ENCODE measurements at places on chromosomes 2 and 18.

DNA sequence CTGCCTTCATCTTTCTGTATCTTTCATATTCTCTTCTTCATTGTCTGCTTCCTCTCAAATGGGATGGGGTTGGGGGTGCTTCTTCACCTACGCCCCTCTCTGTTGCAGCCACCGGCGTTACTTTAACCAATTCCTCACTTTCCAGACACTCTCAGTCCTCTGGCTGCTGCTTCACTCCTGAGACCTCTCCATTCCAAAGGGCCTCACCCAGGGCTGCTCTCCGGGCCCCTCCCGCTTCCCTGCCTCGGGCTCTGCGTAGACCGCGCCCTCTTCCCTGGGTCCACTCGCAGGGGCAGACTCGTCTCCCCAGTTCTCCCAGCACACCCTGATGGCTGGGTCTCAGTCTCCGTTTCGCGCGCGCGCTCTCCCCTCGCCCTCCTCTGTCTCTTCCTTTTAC lies 926 bp downstream of the SERPINB8 start:
- no peak for DNase-seq

GRCh38 chr2:69950241-69950640 lies 11.2 kb downstream of the ASPRV1 start:
- no peak for DNase-seq

GRCh38 chr2:65402780-65403528 lies 29.4 kb downstream of the SPRED2 start:
- no peak for DNase-seq

- DNase-seq, result no peak
These were observed 2.4 kb downstream of the MRPL33 start for GRCh38 chr2:27773959-27774358.

GRCh38 chr2:57698935-57699449 lies 347.6 kb upstream of the VRK2 start:
- DNase-seq, result no peak

DNA sequence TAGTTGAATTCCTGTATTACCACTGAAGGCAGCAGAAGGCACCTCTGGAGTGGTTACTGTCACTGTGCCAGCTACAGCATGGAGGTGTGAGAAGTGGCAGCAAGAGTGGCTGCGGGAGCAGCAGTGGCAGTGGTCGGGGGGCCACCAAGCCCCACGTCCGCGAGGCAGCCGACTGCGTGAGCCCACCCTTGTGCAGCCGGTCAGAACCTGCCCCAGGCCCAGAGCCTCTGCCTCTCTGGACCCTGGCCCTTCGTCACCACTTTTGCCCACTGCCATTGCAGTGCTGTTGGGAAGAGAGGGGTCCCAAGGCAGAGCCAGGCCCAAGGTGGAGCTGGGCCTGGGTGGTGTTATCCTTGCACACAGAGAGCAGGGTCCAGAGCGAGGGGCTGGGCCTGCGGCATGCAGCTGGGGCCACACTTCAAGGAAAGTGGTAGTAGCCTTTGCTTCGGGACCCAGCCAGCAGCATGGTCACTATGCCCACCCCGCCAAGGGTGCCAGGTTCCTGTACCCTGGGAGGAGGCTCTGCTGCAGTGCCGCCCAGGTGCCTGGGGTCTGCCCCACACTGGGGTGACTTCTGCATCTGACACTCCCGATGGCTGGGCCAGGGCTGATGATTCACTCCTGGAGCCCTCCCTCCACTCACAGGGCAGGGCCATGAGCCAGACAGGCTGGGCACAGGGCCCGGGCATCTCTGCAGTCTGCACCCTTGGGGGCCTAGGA lies 450.1 kb upstream of the LRATD1 start:
- no peak for DNase-seq

GRCh38 chr2:143729296-143729814 lies 600.1 kb downstream of the ARHGAP15 start:
- DNase-seq, result no peak

DNA sequence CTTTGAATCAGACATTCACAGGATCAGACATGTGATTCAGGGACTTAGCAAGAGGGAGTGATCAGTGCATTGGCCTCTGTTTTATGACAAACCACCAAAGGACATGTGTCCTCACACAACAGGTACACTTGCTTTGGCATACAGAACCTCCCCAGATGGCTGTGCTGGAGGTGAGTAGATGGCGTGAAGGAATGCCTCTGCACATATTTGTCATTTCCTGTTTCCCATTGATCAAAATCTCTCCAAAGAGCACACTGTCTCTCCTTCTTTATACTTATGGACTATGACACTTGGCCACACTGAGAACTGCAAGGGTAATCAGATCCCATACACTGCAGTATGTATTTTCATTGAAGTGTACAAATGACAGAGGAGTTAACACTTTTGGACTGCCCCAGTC lies 927.6 kb downstream of the TSN start:
- DNase-seq, result no peak

DNA sequence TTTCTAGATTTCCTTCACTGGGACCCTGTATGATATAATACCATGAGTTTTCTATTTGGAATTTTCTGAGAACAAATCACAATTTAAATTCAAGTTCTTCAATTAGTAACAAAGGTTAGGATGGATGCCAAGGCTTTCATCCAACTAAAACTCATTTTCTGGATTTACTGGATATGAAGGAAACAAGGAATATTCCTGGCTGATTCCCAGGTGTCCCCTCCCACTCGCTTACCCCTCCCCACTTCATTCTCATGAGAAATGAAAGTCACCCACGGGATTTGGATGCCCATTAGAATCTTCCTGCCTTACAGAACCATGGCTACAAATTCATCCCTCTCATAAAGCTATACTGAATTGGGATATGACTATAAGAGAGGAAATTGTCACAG lies 40.0 kb downstream of the RNU4ATAC start:
- DNase-seq, result no peak

DNA sequence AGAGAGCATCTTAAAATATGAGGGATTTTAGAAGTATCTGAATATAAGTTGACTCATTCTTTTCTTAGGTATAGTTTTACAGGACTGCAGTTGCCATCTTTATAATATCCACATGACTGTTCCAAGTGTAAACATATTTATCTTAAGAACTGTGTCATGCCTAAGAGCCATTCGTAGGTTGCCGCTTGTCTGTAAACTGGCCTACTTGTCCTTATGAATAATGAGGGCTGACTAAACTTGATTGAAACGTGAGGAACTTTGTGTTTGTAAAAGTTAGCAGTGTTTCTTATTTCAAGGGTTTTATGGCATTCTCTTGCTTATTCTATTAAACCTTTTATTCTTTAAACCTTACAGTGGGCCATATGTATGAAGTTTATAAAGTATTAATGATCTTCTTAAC lies 99.6 kb downstream of the MAP3K20 start:
- no peak for DNase-seq

DNA sequence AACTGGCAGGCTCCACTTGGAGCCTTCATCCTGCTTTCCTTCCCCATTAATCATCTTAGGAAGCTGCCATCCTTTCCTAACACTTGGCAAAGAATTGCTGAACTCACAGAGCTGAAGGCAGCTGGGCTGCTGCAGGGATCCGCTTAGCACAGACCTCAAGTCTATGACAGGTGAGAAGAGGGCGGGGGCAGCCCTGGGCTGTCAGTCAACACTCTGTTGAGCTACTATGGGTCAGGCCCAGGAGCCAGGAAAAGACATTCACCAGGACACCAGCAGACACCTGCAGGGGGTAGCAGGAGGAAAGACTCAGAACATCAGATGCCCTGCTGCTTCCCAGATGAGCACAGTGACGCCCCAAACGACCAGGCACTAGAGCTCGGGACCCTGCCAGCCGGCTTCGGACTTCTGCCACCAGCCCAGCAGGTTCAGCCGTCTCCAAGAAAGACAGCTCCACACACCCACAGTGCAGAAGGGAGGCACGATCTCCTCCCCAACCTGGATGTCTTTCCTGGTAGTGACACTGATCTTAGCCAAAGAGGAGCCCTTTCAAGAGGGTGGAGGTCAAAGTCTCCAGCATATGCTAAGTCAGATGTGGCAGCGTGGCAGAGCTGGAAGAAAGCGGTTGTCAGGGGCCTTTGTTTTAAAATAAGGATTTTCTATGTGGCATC lies 55.2 kb downstream of the SNORC start:
- no peak for DNase-seq

DNA sequence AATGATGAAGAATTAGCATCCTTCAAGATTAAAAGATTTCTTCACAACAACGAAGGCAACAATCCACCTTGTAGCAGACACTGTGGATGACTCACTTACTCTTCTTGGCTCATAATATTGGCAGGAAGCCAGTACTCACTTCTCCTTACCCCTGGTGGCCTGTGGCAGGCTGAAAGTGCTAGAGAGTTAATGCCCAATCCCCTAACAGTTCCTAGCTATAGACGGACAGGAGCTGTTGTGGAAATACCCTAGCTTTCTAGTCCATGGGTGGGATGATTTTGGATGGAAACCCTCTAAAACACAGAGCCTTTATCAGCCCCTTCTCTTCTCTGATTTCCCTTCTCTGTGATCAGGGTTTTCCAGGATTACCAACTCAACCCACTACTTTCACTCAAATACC lies 128.6 kb upstream of the NYAP2 start:
- DNase-seq, result peak; percentile 12

DNA sequence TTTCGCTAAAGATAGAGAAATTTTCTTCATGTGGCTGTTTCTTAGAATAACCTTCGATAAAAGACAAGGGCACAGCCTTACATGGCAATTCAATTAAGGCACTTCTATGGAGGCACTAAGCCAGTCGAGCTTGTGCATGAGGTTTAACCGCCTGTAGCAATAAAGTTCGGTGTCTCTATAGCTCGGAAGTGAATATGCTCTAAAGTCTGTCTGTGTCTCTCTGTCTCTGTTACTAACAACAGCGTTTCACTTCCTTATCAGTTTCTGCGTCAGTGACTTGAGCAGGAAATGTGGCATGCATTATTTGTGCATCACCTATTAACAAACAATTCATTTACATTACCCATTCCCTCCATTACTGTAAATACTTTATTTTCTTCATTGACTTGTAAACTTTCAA lies 365.1 kb upstream of the NETO1 start:
- no peak for DNase-seq

- no peak for DNase-seq
These were observed 52.3 kb downstream of the ARMC9 start for GRCh38 chr2:231250698-231251097.

GRCh38 chr2:122028371-122029100 lies 273.1 kb downstream of the TSN start:
- DNase-seq, result peak; percentile 87

GRCh38 chr18:8769509-8770095 lies 64.2 kb downstream of the MTCL1 start:
- no peak for DNase-seq

DNA sequence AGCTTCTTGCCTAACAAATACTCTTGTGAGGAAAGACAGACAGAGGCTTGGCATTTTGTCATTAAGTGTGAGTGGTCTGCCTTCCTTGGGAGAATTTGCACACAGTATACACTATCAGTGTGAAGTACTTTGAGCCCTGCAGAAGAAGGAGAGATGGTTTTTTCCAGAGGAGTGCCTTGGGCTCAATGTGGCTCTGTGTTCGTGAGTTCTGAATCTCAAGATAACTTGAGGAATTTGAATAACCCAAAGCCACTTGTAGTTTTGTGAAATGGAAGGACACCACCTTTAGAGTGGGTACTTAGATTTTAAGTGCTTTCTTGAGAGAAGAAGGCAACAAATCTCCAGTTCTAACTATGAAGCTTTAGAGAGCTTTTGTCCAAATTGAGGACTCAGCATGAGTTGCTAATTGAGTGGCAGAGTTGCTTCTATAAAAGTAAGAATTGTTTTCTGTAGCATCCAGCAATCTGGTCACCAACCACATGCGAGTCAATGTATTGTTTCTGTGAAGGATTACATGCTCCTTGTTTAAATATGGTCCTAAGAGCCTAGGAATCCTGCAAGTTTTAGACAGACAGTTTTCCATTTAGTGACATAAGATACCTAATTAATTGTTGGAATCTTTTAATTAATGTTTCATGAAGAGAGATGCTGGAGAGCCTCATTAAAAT lies 68.3 kb downstream of the BABAM2 start:
- no peak for DNase-seq

DNA sequence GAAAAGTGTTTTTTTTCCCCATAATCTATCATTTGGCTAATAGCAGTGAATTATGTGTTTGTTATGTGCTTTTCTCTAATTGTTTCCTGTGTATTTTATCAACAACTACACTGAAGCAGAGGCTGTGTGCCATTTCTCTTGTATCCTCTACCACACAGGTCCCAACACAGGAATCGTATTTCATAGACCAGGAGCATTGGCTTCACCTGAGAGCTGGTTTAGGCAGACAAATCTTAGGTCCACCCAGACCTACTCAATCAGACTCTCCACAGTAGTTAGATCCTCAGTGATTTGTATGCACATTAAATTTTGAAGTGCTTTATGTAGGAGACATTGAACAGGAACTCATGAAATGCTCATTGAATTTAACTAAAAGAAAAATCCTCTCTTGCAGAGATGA lies 109.2 kb downstream of the FSHR start:
- no peak for DNase-seq

DNA sequence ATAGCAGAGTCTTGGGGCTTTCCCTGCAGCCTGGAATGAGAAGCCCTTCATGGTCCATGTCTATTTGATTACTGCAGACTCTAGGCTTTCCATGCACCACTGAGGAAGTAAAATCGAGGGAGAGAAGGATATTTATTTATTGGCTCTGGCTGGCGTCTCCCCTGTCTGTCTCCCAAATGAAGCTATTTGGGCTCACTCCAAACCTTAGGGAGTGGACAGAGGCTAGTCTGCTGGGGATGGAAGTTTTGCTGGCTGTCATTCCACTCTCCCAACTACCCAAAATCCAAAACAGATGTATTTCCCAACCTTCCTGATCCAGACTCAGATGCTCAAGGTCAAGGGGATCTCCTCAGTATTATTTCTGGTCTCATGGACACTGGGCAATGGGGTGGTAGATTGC lies 33.7 kb downstream of the TMEM17 start:
- no peak for DNase-seq

- DNase-seq, result no peak
These were observed 240.1 kb upstream of the NXPH2 start for GRCh38 chr2:139020287-139020686.

DNA sequence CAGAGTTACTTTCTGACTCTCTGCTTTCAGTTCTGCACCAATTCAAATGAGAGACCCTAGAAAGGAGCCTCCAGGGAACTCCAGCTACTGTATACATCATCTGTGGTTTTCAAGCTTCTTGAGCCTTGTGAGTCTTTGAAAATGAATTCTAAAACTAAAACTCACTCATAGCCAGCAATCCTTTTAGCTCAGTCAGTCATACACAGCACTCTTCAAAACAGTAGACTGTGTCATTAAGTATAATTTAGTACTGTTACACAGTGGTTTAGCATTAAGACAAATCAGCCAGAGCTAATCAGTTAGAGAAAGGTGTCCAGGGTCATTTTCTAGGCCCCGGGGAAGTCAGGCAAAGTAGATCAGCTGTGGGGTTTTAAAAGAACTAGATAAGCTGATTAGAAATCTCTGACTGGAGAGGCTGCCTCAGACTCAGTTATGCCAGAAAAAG lies 322.1 kb upstream of the THUMPD2 start:
- DNase-seq, result no peak
